ENCODE measurements at places on chromosomes 6 and 20. TPM values are rescaled to one million over a fixed set of nuclear protein-coding genes. Genes with fewer than 3 reads are reported as not detected.

DNA sequence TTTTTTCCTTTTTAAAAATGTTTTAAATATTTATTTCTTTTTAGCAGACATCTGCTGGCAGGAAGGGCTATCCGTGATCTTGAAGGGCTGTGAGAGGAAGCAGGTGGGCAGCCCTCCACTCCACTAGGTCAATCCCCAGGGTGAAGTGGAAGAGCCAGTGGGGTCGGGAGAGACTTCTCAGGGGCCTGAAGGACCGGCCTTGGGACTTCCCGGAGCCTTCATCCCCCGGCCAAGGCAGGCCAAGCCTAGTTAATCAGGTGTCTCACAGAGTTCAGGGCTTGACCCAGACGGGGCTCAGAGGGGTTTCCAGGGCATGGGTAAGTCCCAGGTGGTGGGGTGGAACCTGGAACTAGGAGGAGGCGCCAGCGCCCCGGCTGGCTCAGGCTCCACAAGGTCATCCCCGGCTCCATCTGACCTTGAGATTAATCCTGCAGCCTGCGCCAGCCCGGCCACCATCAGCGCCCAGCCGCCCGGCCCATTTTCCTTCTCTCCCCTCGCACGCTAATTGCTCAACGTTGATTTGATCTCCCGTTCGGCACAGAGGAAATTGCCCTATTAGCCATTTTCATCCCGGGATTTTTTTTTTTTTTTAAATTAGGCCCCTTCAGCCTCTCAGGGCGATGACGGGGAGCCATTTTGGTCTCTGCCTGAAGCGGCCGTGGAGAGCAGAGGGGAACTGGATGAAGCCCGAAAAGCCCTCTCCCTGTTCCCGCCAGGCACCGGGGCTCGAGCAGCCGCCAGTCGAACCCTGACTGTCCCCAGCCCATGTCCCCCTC, 44.4 kb downstream of the MDFI start:
- no peak for DNase-seq

DNA sequence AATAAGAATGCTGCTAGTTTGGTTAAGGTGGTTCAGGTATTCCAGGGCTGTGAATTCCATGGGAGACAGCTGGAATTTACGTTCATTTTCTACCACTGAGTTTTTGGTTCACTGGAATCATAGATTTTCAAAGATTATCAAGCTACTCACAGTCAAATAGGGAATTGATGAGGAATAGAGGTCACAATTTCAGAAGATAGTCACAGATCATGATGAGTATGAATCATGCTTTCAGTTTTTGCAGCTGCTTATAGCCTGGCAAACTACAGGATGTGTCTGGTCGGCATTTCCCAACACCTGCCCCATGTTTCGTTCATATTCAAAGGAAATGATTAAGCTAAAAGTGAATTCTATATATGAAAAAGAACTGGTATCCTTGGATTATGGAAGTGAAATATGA, 58.7 kb downstream of the BCKDHB start:
- DNase-seq, result peak; percentile 44

DNA sequence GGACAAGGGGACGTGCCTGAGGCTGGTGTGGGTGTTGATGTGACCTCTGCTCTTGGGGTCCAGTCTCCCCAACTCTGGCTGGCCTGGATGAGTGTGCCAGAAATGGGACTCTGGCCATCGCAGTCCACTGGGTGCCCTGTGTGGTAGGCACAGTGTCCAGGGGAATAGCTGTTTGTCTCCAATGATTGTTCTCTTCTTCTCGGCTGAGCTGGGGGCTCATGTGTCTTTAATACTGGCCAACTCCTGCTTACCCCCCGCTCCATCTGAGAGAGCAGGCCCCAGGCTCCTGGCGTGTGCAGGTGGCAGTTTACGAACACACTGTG, 45.0 kb downstream of the RBM38 start:
- DNase-seq, result no peak

- peak; percentile 48 for DNase-seq
These were observed at the start of gene OPRL1 for GRCh38 chr20:64080013-64080812. TSS of gene OPRL1 (plus strand) at chr20:64080082. CDS start at chr20:64092721, 12,639 bp downstream.

The SIRPA gene
- total RNA-seq, result 0.05 TPM

The IL17A gene
- 2.8 TPM for total RNA-seq

DNA sequence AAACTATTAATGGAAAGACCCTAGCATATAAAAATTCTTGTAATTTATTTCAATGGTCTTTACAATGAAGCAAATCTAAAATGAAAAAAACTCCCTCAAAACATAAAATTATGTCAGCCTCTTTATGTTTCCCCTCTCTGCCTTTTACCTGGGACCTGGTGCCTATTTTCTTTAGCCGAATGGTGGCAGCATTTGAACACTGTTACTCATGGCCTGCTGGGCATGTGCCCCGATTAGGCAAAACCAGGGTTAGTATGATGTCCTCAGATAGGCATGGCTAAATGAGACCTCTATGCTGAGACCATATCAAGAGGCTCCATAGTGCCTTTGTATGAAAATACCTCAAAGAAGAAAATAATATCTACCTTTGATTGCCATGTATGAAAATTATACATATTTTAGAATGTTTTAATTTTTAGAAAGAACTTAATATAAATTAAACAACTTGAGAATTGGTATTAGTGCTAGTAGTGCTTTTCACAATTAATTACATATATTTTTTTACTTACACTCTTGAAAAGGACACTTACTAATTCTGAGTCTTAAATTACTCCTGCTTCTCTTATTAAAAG, 22.5 kb upstream of the C6orf58 start:
- peak; percentile 21 for DNase-seq

GRCh38 chr6:53358440-53359094, 9.8 kb upstream of the ELOVL5 start:
- no peak for DNase-seq

The KCNB1 gene
- not detected for total RNA-seq

The CLVS2 gene
- not detected for total RNA-seq

- no peak for DNase-seq
These were observed 58.8 kb upstream of the ZNF831 start for GRCh38 chr20:59104831-59105230.

DNA sequence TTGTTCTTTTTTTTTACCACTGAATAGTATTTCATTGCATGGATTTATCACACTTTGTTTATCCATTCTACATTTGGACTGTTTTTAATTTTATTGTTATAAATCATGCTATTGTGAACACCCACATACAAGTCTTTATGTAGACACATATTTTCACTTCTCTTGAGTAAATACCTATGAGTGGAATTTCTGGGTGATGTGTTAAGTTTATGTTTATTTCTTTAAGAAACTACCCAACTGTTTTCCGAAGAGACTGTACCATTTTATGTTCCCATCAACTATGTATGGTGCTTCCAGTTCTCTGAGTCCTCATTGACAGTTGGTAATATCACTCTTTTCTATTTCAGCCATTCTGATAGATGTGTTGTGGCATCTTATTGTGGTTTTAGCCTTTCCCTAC, 54.0 kb downstream of the RIN2 start:
- DNase-seq, result no peak

- DNase-seq, result no peak
These were observed 39.3 kb upstream of the DSN1 start for GRCh38 chr20:36812594-36813463.

- DNase-seq, result no peak
These were observed 157.3 kb downstream of the TBXT start for GRCh38 chr6:166010136-166010960.

GRCh38 chr6:158518191-158519127, 41.4 kb upstream of the TMEM181 start:
- peak; percentile 61 for DNase-seq

The MYCT1 gene
- total RNA-seq, result not detected

The B3GALT4 gene
- total RNA-seq, result 10.1 TPM

GRCh38 chr6:14353798-14354197, 236.2 kb downstream of the CD83 start:
- no peak for DNase-seq

DNA sequence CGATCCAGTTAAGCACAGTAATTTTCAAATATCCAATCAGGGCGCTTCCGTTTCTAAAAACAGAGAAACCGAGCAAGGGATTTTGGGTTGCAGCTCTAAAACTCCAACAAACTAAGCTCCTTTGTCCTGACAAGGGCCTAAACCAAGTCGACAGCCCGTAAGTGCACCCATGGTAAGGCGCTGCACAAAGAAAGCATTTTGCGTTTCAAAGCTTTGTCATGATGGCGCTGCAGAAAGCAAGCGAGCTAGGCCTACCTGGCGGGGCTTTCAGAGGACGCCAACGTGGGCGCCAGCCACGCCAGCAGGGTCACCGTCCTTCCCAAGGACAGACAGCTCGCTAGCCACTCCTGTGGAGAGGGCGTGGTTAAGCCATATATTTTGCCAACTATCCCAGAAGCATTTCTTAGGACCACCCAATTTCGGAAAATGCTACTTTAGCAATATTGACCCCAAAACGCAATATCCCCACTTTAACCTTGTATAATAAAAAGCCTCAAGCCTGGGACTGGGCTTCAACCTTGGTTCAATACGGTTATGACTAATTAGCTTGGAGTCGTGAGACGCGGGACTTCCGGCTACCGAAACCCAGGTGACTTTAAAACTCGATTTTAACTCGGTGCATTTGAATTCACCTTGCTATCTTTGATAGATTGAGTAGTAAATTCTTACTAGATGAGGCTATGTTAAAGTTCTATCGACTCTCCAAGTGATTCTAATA, 53.8 kb downstream of the TRIM38 start:
- DNase-seq, result no peak

The TMEM151B gene
- total RNA-seq, result not detected

DNA sequence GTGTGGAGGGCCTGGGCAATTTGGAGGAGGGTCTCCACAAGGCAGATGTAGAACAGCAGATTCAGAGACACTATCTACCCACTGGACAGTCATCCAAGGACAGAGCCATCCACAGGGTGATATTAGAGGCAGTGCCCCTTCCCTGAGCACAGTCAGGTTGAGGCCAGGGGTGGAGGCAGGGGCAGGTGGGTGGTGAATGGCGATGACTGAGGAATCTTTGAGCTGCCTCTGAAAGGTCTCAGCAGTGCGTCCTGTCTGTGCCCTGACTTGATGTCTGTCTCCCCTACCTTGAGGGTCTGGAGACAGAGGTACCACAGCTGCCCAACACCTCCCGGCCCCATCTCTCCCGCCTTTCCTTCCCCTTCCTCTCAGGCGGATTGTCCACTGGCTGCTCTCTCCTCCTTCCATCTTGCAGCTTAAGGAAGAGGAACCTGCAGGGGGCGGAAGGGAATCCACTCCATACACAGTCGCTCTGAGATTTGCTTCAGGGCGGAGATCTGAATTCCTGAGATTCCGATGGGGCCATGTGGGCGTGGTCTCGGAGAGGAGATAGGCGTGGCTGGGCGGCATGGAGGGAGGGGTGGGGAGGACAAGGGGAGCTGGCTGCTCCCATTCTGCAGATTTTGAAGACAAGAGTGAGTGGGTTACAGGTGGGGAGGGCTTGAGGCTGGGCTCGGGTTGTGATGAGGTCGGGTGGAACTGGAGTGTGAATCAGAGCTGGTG, 1.7 kb downstream of the MUCL3 start:
- DNase-seq, result no peak

The STX11 gene
- 34.0 TPM for total RNA-seq

The OPRM1 gene
- not detected for total RNA-seq

- DNase-seq, result no peak
These were observed 14.3 kb upstream of the MTRF1L start for GRCh38 chr6:153016846-153017245.

GRCh38 chr6:79077715-79078074, 359 bp downstream of the PHIP start:
- peak; percentile 55 for DNase-seq

DNA sequence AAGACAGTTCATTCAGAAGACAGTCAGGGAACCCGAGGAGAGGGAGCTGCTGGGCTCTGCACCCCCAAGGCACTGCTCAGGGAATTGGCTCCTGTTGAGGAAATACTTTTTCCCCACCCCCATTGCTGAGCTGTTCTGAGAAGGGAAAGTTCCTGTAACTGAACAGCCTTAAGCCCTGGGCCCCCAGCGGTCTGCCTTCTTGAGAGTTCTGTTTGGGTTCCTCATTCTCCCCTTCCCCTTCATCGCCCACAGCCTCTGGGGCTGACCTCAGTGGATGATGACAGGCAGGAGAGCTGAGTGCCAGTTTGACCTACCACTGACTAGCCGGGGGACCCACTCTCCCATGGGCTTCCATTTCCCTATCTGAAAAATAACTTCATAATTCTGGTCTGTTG, 10.7 kb downstream of the HCK start:
- DNase-seq, result no peak

The CCN5 gene
- not detected for total RNA-seq

- no peak for DNase-seq
These were observed 46.4 kb upstream of the COL21A1 start for GRCh38 chr6:56293781-56294180.
